Effector CD4-positive, alpha-beta T cell (primary cell): ENCODE measurements at places on chromosomes 12 and 14.

GRCh38 chr12:129599406-129599805 lies 304.4 kb downstream of the TMEM132D start:
- no peak for DNase-seq

GRCh38 chr12:47835831-47836155 lies 16.1 kb upstream of the HDAC7 start:
- no peak for DNase-seq

DNA sequence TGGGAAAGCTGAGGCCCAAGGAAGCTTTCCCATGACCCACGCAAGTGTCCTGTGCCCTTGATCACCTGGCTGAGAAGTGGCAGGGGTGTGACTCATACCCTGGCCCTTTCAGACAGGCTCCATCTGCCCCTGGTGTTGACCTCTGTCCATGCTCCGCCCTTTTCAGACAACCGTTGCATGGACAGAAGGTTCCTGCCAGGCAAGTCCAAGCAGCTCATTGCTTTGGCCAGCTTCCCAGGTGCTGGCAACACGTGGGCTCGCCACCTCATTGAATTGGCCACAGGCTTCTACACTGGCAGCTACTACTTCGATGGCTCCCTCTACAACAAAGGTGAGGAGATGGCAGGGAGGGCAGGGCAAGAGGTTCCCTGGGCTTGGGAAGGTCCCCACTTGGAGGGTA lies 103.5 kb downstream of the WSCD2 start:
- DNase-seq: no peak

DNA sequence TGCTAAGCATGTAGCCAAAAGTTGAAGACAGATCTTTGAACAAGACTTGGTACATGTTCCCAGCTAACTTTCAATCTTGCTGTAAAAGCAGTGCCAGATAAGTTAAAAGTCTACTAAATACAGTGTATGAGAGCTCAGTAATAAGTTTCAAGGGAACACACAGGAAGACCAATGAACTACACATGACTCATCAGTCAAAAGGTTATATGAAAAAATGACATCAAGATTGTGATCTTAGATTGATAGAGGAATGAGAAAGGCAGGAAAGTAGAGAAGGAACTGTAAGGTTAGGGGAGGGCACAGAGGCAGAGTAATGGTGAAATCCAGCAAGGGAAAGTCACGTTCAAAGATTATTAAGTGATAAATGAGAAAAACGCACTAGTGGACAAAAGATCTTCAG lies 249.9 kb upstream of the FLRT2 start:
- no peak for DNase-seq

GRCh38 chr12:43540470-43540869 lies 11.5 kb downstream of the ADAMTS20 start:
- DNase-seq: no peak

DNA sequence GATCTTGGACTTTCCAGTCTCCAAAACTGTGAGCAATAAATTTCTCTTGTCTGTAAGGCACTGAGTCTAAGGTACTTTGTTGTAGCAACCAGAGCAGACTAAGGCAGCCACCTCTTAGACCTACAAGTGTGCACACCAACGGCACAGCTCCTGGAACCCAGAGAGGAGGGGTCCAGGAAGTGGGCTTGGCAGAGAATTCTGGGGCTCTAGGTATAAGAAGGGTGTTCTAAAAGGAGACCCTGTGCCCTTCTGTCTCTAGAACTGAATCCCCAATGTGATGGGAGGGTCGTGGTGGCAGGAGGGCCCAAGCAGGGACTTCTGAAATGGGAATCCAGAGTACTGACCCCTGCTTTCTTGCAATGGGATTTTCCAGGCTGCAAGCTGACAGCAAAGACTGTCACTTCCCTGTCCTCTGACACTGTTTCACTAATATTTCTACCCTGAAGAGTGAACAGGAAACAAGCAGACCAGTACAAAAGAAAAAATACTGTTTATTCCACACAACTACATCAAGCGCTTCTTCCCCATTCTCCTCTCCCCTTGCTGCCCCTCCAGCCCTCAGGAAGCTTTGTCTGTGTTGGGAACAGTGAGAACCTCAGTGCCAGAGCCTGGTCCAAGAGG lies 13.6 kb upstream of the TFCP2 start:
- no peak for DNase-seq

- no peak for DNase-seq
Measured at GRCh38 chr14:92247947-92248346, 75.0 kb upstream of the SLC24A4 start.

GRCh38 chr12:109331301-109331952 lies 16.3 kb upstream of the MYO1H start:
- no peak for DNase-seq

- DNase-seq: no peak
Measured at GRCh38 chr14:30532264-30532663, 26.7 kb upstream of the G2E3 start.

DNA sequence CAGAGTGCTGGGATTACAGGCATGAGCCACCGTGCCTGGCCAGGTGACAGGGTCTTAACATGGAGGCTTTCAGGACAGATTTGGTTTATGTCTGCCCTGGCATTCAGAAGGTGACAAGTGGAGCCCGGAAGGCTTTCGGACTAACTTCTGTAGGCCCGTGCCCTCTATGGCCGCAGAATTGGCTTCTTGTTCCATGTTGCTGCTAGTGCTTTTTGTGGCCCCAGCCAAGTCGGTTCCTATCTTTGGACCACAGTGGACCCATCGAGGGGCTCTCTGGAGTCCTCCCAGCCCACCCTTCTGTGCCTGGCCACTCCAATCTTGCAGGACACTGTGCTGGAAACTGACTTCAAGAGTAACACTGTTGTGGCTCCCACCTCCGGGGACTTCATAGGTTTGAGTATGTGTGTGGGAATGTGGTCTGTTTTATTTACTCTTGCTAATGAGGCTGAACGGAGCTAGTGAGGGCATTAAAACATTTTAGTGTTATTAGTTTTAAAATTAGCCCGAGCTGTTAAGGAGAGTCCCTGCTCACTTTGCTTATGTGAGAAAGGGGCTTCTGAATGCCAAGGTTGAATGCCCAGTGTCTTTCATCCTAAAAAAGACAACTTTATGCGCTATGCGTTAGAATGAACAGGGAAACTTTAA lies 245.9 kb downstream of the CACNA1C start:
- DNase-seq: no peak

GRCh38 chr12:51814311-51815088 lies 34.0 kb downstream of the FIGNL2 start:
- DNase-seq: peak; percentile 50

GRCh38 chr12:64701283-64701682 lies 57.9 kb downstream of the GNS start:
- no peak for DNase-seq

- DNase-seq: no peak
Measured at GRCh38 chr12:121278169-121279070, 18.1 kb downstream of the CAMKK2 start.

GRCh38 chr12:11893998-11894397 lies 176.7 kb upstream of the BCL2L14 start:
- DNase-seq: no peak

- no peak for DNase-seq
Measured at GRCh38 chr12:102406033-102406584, 74.3 kb downstream of the IGF1 start.

GRCh38 chr12:107027636-107028053 lies 40.7 kb upstream of the MTERF2 start:
- no peak for DNase-seq

GRCh38 chr12:32970465-32971110 lies 74.0 kb upstream of the PKP2 start:
- DNase-seq: no peak

DNA sequence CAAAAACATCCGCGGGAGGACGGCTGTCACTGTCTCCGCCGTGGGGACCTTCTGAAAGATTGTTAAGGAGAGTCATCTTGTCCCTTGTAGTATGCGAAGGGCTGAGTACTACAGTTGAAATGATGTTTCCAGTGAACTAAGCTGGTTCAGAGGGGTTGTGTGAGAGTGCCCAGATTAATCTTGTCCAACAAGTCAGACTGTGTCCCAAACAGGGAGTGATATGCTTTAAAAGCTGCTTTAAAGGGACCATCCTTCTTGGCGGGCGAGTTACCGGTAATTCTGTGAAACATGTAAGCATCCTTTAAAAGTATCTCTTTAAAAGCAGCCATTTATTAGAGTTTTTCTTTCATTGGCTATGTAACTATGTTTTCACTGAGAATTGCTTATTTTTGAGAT lies 1.1 kb downstream of the WDR20 start:
- no peak for DNase-seq

DNA sequence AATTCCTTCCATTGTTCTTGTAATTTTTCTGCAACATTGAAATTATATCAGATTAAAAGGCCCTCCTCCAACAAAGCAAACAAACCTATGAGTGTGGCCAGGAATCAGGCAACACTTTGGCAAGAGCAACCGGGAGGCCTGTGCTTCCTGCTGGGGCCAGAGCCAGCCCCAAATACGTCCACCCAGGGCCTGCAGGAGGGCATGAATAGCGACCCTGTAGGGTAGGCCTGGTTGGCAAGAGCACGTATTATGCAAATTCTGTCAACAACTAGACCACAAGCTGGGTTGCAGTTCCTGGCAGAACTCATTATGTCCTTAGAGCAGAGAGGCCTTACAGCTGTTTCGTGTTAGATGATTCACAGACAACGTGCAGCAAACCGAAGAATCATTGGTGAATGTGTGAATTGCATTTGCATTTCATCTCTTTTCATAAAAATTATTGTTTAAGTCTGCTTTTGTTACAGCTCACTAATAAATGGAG lies 26.9 kb upstream of the LGALS3 start:
- peak; percentile 32 for DNase-seq

DNA sequence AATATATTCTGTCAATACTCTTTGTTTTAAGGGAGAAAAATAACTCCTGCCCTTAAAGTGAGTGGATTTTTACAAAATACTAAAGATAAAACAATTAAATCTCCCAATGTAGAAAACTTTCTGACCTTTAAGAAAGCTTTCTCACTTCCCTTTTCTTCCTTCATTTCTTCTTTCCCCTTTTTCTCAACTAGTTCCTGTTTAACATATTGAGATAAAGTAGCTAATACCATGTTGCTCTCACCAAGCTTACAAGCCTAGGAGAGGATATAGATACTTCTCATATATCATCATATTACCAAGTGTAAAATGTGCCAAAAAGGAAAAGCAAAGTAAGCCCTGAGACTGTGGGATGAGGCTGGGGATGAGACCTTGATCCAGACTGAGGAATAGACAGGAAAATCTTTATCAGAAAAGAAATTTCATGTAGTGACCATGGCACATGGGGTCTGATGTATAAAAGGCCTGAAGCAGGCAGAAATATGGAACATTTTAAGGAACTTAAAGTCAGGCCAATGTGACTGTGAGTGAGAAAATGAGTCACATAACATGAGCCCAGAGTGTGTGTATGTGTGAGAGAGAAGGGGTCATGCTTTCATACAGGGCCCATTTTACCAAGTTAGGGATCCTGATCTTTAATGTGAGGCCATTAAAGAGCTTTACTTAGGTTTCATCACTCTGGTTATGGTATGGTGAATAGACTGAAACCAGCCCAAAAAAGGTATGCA lies 1.6 kb upstream of the RPL10L start:
- no peak for DNase-seq

DNA sequence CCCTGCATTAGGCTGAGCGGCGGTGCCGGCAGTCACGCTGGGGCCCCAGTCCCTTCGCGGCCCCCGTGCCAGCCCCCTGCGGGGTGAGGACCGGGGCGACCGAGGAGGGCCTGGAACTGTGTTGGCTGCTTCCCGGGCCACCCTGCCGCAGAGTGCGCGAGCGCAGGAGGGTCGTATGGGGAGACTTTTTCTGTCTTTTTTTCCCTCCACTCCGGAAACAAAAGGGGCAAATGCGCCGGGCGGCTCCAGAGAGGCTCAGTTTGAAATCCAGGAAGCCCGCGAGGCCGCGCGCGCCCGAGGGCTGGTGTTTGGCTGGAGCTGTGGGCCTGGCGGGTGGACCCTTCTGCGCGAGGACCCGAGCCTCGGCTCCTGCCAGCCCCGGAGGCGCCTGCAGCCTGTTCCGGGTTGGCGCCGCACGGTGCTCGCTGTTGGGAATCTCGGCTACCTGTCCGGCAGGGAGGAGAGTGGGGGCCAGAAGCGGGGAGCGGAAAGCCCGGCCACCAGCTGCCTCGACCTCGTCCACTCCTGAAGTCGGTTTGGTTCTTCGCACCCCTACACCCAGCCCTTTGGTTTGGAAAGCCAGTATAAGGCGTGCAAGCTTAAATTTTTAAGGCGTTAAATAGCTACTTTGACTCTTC lies 638 bp downstream of the PLEKHG3 start:
- no peak for DNase-seq

DNA sequence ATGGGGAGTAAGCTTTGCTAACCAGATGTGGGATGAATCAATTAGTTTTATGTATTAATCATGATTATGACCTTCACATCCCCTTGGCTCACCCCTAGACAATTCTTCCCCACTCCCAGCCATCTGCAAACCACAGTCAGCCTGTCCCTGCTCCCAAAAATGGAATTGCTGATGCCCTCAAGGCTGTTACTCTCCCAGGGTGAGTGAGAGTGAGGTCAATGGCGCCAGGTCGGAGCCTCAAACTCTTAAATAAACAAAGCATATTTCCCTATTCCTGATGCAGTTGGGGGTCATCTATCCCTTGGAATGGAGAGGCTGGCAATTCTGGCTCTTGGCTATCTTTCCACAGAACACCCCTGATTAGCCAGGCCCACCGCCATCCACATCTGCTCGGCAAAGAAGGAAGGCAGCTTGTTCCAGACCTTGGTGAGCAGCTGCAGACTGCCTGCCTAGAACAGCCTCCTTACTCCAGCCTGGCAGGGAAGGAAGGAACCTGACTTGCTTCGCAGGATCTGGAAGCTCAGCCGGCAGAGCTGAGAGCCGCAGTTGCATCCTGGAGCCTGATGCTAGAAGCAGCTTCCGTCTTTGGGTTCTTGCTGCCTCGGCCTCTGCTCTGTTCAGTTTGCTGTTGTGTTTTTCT lies 57.0 kb downstream of the SMUG1 start:
- DNase-seq: no peak

GRCh38 chr12:5621329-5621728 lies 189.4 kb downstream of the NTF3 start:
- DNase-seq: no peak

DNA sequence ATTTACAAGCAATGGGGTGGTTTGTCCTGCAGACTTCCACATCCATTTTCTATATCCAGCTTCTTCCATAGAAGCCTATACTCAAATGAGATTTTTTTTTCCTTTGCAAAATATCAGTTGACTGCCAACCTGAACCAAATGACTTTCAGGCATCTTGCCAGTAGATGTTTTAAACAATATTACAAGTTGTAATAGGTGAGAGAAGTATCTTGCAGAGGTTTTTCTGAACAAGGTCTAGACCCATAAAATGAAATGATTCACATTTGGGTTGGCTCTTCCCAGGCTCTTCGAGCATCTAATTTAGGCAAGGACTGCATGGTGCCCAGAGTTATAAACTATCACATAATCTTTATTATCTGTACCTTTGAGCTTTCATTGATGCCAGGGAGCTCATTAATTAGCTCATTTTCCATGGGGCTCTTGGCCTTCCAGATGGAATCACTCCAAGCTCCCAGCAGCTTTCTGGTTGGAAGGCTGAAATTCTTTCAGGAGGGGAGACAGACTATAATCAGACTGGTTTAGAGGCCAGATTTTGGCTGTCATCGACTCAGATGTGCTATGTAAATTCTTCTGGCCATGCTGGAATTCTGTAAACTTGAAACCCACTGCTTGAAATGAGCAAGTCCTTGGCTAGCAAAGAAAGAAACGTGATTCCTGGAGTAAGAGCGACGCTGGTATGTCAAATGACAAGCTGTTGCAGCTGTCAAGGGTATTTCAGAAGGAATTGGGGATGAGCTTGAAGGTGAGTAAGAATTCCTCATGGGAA lies 32.2 kb upstream of the DICER1 start:
- no peak for DNase-seq

GRCh38 chr12:69866698-69867097 lies 41.7 kb downstream of the MYRFL start:
- DNase-seq: no peak
